DMS79 (cell line): ENCODE measurements at places on chromosomes 6 and 20.

DNA sequence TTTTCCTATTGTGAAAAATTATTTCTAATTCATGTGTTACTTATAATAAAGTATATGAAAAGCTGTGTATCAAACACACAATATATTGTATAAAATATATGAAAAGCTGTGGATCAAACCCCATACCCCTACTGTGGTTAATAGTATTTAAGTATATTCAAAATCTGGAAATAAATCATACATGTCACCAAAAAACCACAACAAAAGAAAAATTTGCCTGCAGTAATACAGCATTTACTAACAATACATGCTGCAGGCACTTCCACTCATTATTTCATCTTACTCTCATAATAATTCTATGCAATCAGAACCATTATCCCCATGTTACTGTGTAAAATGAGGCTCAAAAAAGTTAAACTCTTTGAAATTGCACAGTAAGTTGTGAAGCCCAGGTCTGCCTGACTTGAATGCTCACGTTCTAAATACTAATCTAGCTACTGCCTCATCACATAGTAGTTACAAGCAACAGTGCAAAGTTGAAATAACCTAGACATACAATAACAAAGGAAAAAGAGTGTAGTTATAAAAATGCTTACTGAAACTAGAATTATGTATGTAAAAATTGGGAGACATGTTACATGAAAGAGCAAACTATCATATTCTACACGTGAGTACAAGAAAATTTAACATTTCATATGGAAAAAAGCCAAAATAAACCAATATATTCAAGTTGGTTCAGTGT is 61.7 kb downstream of the FAM217A start:
- no peak for DNase-seq

DNA sequence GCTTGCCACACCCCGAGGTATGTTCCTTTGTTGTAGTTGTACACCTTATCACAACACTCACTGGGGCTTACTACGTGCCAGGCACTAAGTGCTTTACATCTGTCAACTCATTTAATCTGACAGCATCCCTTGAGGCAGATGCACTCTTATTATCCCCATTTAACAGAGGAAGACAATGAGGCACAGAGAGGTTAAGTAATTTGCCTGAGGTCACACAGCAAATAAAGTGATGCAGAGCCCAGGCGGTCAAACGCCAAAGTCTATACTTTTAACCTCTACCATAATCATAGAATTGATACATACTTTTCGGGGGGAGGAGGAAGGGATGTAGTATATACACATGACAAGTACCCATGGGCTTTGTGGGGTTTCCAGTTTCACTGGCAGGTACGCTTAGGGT is 37.7 kb downstream of the MDFI start:
- no peak for DNase-seq

GRCh38 chr6:117267766-117268534 is 2.6 kb downstream of the VGLL2 start:
- no peak for DNase-seq

- DNase-seq: no peak
Observed at GRCh38 chr20:62345681-62346370, 21.3 kb downstream of the LAMA5 start.

DNA sequence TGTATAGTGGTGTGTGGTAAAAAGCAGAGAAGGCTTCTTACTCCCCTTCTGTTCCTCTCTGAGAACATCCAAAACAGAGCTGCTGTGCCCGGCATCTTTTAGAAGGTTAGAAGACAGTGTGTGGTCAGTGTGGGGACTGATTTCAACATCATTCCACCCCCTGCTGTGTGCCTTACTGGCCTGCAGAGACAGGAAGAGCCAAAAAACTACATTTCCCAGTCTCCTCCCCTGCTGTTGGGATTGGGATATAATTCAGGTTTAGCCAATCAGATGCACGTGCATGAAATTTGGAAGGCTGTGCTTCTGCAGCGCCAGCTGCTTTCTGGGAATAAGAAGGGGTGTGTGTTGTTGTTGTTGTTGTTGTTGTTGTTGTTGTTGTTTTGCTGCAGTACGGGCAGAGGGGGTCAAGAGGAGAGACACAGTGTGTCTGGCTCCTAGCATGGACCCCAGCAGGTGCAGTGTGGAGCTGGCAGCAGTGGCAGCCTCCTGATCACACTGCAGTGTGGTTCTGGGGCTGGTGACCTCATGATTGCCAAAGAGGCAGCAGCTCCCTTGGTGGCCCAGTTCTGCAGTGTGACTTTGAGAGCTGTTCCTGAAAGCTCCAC is 74.7 kb downstream of the MRPL14 start:
- no peak for DNase-seq

- no peak for DNase-seq
Observed at GRCh38 chr20:34426026-34426425, 63.0 kb downstream of the ITCH start.

- peak; percentile 64 for DNase-seq
Observed at GRCh38 chr20:57620274-57620990, at the start of gene ZBP1. ZBP1 (minus strand) TSS chr20:57620426; CDS start chr20:57620295, 131 bp downstream.

DNA sequence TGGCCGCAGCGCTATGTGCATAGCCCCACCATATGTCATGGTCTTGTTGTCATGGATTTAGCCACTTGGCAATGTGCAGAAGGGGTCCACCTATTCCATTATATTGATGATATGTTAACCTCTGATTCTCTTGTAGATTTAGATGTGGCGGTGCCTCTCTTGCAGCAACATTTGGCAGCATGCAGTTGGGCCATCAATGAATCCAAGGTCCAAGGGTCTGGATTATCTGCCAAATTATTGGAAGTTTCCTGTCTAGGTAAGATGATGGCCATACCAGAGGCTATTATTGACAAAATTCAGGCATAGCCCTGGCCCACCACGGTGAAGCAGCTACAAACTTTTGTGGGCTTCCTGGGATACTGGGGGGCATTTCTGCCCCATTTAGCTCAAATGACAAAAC is 31.4 kb downstream of the HDDC2 start:
- DNase-seq: no peak

DNA sequence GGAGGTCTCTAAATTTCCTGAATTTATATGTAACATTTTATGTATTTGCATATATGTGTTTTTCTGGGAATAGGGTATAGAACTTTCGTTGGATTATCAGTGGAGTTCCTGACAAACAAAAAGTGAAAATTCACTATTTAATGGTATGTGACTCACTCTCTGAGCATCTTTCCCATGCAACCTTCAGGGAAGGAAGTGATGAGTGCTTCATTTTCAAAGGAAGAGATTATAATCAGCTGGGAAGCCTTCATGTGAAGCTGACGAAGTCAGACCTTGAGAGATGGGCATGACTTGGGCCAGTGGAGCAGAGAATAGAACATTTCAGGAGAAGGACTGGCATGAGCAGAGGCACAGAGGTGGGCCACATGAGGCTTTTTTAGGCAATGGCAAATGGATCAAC is 72.7 kb downstream of the FAXC start:
- DNase-seq: no peak

DNA sequence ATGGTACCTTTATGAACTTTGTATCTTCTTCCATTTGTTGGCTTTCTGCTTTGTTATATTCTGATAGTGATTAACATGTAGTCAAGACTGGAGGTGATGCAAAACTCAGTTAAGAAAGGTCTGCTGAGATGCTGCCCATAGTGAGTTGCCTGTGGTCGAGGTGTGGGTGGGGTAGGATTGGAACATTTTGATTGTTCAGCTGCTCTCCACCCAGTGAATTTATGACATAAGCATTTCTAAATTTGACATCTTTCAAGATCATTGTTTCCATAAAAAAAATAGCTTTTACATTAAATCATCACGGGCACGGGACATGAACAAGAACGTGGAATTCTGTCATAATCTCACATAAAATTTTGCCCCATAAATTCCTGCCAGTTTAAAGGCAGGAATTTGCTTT is 146.6 kb upstream of the POU3F2 start:
- no peak for DNase-seq

DNA sequence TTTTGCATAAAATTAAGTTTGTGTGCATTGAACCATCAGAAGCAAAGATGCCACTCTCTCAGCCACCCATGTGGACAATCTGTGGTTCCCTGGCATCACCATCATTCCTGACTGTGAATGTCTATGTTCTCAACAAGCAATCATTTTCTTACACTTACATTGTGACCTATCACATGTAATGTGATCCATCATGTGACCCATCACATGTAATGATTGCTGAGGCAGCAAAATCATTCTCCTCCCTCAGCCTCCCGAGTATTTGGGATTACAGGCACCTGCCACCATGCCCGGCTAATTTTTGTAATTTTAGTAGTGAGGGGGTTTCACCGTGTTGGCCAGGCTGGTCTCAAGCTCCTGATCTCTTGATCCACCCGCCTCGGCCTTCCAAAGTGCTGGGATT is 22.0 kb upstream of the ZNF133 start:
- no peak for DNase-seq

DNA sequence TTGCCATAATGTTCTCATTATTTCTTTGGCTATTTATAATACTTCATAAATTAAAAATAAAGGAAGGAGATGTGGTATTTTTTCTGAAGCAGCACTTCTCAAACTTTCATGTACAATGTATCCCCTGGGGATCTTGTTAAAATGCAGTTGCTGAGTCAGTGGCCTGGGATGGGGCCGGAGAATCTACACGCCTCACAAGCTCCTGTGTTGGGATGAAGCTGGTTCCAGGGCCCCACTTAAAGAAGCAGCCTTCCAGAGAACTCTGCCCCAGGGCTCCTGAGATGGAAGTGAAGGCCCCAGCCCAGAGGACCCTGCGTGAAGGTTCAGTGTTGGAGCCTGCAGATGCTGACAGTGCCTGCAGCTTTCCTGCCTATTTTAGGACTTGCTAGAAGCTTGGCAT is 40.1 kb upstream of the SLC23A2 start:
- DNase-seq: no peak

GRCh38 chr20:45341939-45342854 is 6.0 kb downstream of the SDC4 start:
- no peak for DNase-seq

DNA sequence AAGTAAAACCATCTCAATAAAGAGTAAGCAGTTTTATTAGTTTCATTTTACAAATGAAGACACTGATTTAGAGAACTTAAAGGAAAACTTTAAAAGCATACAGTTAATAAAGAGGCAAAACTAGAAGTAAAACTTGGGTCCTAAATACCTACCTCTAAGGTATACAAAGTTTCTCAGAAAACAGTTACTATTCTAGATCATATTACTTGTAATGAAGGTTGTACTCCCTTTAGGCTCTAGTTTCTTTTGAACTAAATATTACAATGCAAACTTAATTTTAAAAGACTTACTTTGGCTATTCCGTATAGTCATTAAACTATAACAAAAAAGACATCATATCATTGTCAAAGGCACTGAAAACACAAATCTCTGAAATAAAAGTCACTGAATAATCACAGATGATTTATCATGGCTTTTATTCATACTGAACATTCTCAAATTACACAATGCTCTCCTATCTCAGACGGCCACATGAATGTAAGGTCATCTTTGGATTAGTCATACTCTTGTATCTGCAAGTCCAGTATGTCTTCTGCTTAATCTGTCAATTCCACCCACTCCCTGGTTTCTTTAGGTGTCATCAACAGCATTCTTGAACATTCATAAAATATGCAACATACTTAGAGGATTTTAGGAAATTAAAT is 361.6 kb upstream of the RUNX2 start:
- DNase-seq: no peak

DNA sequence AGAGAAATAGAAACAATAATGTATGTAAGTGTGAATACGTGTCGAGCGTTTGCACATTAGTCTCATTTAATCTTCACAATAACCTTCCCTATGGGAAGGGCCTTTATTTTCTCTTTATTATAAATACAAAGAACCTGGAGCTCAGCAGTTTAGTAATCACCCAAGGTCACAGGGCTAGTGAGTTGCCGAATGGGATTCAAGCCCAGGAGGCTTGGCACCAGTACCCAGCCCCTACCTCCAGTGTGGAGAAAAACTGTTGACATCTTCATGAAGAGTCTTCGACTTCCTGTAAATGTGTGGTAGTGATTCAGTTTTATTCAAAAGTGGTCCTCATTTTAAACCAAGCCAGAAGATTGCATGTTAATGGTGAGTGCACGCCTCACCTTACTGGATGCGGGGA is 162.8 kb downstream of the SCML4 start:
- DNase-seq: no peak

DNA sequence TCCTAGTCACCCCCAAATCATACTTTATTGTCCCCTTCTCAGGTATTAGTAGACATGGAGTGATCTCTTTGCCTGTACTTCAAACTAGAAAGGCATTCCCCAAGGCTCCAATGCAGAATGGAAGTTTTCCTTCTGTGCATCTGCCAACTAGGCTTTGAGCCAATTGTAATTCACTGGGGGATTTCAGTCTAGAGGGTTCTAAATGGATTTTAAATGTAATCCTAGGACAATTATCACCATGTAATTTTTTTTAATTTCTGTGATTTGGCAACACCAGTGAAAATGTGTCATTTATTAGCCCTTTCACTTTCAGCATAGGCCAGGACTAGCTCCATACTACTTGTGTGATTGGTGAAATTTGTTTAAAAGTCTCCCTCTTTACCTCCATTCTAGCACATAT is 557.6 kb upstream of the MARCKS start:
- no peak for DNase-seq

- DNase-seq: no peak
Observed at GRCh38 chr20:1907586-1907985, 12.4 kb downstream of the SIRPA start.

DNA sequence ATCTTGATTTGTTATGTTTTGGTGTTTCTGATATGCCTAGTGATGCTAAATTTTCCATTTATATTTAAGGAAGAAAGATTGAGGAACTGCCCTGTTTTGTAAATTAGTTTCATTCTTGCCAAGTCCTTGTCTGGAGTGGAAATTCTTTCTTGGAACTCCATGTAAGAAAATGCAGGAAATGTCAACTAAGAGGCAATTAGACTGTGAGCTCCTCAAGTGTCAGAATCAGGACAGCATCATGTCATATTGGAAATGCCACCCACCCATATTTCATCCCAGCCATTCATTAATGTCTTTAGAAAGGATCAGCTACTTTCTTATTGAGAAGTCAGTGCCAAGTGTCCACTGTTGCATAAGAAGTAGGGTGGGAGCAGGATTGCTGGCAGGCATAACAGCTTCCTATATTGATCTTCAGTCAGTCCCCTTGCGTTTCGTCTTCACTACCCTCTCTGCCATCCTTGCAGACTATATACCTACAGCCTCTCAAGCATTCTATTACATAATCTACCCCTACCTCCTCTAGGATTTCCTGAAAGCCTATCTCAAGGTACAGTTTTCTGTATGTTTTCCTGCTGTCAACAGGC is 42.4 kb downstream of the HAO1 start:
- no peak for DNase-seq

- DNase-seq: no peak
Observed at GRCh38 chr20:623021-623420, 12.9 kb upstream of the TCF15 start.

GRCh38 chr6:26660000-26660361 is 435 bp upstream of the ZNF322 start:
- DNase-seq: no peak

DNA sequence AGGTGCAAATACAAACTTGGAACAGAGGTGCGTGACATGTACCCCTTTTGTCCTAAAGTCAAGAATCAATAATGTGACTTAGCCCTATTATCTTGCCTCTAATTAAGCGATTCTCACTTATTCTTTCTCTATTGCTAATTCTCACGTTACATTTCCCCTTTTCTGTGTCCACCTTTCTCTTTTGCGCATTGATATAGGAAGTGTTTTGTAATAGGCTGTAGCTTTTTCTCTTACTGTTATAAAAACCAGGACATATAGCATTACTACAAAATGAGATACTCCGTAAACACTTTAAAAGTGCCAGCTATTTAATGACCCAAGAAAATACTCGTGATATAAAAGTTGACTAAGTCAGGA is 669 bp upstream of the TMEM30A start:
- no peak for DNase-seq
